ENCODE measurements at places on chromosomes 1 and 21.

GRCh38 chr21:39319814-39320332 lies 6.4 kb upstream of the BRWD1 start:
- DNase-seq = no peak

GRCh38 chr1:247905181-247905580 lies 9.8 kb downstream of the OR2W3 start:
- no peak for DNase-seq

DNA sequence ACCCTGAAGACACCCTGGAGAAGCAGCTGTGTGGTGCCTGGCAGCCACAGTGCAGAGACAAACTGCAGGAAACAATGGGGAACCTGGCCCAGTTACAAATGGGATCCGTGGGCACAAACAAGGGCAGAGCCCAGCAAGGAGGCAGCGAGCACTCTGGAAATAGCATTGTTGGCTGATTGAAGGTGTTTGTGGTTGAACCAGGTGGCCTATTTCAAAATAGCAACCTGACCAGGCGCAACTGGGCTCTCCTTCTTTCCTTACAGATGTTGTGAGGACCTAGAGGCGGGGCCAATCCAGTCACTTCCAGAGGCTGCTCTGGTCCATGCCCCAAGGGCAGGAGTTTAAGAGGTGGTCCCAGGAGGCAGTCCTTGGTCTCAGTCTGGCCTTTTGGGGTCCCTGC lies 21.7 kb upstream of the ZBTB21 start:
- DNase-seq = no peak

GRCh38 chr1:8197493-8198282 lies 120.2 kb upstream of the SLC45A1 start:
- no peak for DNase-seq

GRCh38 chr1:41370225-41370624 lies 9.0 kb downstream of the FOXO6 start:
- no peak for DNase-seq

DNA sequence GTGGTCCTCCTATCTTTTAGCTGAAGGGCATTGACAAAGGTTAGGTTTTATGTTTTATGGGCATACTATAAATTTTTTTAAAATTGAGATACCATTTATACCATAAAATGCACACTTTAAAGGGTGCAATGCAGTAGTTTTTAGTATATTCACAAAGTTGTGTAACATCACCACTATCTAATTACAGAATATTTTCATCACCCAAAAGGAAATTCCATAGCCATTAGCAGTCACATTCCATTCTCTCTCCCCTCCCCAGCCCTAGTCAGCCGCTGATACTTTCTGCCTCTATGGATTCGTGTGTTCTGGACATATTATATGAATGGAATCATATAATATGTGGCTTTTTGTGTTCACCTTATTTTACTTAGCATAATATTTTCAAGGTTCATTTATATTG lies 135.8 kb upstream of the B3GALT2 start:
- DNase-seq = no peak

GRCh38 chr1:231376875-231377549 lies 38.9 kb downstream of the SPRTN start:
- peak; percentile 72 for DNase-seq
